ENCODE measurements at places on chromosomes 6 and 20.

GRCh38 chr20:33460711-33461110, 17.1 kb upstream of the SNTA1 start:
- DNase-seq: no peak

DNA sequence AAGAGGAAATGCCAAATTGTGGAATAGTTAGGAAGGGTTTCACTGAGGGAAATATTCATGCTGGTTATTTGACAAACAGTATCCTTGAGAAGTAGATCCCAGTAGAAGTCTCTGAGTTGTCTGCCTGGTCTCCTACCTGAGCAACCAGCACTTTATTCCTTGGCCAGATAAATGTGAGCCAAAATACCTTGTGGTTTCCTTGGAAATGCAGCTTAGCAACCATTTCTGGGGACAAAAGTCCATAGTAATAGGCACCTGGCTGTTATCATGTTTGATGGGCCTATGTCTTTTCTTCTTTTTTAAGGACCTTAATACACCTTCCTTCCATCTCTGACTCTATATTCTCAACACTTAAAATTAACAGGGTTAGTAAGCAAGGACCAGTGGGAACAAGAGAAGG, 217.1 kb upstream of the MARCKS start:
- DNase-seq: no peak

DNA sequence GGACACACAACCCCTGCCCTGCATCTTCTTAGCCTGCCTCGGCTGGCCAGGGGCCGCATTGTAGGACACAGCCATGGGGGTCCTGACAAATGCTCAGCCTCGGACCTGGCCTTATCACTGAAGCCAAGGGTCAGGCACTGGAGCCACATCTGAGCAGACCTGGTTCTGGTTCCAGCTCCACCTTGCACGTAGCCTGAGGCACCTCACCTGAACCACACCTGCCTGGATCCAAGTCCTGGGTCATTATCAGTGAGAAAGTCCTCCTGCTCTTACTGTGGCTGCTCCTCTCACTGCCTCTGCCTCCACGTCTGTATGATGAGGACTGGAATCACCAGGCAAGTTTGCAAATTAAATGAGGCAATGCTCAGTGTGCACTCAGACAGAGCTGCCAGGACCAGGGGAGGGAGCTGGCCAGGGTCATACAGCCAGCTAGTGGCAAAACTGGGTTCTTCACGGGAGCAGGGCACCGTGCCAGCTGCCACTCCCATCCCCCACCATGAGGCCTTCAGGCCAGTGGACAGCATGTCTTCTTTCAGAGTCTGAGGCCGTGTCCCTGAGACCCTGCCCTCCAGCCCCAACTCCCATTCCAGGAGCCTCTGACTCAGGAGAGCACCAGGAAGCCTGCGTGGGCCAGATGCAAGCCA, 40.2 kb downstream of the MRPL14 start:
- DNase-seq: no peak

DNA sequence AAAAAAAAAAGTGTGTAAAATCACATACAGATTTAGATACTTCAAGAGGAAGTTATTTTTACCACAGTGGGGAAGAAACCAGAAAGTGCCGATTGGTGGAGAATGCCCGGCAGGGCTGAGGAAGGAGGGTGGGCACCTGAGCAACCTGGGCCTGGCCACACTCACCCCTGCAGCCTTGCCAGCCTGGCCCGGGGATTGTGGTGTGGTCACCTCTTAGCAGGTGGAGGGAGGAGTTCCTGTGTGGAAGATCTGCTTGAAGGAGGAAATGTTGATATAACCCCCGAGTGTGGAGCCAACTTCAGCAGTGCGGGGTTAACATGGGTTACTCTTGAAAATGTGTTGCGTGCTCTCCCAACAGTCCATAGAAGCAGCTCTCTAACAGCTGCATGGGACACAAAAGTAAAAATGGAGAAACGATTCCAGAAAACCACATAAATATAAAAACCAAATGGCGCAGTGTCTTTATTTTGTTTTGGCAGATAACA, 14.7 kb downstream of the UST start:
- DNase-seq: no peak

DNA sequence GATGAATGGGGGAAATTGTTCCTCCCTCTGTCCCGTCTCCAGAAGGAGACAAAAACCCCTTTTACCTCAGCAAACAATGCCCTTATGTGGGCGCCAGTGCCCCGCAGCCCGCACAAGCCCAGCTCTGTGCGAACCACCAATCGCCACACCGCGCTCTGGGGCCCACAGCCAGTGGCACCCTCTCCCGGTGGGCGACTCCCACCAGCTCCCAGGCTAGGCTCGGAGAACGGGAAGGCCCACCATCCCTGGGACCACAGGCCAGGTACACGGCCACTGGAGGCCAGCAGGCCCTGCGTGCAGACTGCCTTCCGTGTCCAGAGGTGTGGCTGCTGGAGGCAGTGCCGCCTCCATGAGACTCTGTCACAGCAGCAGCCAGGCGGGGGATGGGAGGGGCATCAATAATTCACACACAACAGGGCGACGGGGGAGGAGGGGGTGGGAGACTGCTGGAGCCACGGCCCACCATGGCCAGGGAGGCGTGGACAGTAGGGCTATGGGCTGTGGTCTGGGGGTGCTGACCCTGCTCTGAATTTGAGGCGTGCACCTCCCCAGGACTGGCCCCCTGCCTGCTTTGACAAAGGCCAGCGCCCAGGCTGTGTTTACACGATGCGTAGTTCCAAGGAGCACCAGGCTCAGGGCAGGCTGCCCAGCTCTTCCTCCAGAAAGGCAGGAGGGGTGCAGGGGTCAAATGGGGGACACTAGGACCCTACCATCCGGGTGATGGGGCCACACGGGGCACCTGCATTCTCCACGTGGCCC, 105.7 kb downstream of the ASXL1 start:
- DNase-seq: no peak

DNA sequence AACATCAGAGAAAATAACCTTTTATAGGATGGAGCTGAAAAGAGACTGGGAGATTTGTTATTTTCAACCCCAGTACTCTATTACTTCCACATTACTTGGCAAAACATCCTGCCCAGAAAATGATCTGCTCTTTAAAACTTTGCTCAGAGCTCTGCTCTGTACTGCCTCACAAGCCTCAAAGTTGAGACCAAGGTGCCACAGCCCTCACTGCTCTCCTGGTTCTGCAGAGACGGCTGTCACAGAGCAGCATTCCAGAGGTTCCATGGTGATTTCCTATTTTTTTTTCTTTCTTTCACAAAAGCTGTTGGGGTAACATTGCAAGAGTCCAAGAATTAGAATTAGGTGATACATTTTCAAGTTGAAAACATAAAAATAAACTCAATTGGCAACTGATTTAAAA, 155.2 kb downstream of the UBE3D start:
- DNase-seq: no peak

- DNase-seq: no peak
Observed at GRCh38 chr6:41894366-41895299, 542 bp downstream of the USP49 start.

All from fibroblast of skin of abdomen (primary cell).